ENCODE measurements at places on chromosomes 6 and 20.

- DNase-seq = no peak
These were observed 166.1 kb downstream of the GRM4 start for GRCh38 chr6:33979750-33980149.

DNA sequence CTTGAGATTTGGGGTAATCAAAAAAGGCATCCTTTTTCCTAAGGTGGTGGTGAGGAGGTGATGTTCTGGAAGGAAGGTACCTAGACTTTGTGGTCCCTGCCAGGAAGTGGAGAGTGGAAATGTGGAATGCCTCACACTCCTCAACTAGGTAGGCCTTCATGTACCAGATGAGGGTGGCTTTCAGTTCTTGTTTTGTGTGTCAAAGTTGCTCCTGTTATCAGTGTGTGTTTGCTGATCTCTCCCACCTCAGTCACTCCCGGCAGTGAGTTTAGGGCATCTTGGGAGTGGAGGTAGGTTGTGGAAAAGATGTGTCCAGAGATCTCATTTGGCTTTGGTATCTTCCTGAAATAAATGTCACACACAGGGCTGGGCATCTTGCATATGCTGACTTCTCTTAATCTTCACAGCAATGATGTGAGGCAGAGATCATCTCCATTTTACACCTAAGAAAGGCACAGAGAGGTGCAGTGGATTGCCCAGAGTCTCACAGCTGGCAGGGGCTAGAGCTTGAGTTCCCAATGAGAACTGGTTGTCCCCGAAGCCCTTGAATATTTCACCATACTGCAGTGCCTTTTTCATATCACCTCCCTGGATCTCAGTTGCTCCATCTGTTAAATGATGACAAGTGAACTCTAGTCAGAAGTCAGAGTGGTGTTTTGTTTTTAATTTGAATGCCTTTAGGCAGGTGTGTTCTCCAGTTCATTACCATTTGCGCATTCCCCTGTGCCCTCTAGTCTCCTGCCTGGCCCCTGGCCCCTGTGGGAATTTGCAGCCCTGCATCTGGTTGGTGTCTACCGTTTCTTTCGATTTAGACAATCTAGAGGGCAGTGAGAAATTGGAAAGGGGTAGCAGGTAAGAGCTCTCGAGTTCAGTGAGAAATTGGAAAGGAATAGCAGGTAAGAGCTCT, 2.9 kb downstream of the PKIG start:
- DNase-seq = no peak

- no peak for DNase-seq
These were observed 141.3 kb upstream of the GLP1R start for GRCh38 chr6:38907264-38907663.

DNA sequence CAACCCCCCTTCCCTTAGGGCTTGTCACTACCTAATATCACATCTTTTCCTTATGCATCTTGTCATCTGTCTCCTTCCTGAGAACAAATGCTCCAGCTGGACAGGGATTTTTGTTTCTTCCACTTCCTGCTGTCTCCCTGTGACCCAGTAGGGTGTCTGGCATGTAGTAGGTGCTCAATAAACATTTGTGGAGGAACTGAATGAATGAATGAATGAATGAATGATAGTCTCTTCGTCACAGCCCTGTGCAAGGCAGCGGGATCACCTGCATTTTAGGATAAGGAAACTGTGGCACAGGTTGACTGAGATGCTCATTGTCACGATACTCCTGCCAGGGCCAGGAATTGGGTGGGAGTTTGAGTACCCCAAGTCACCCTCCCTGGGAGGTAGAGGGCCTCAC, 14.2 kb downstream of the LEMD2 start:
- no peak for DNase-seq

DNA sequence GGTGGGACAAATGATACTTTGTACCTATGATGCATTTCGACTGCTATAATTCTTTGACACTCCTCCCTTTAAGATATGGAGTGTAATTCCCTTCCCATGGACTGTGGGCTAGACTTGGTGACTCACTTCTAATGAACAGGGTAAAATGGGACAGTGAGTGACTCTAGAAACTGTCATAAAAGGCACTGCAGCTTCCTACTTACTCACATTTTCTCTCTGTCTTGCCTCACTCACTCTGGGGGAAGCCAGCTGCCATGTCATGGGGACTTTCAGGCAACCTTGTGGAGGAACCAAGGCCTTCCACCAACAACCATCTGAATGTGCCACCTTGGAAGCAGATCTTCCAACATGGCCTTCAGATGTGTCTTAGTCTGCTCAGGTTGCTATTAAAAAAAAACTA, 12.9 kb upstream of the GFOD1 start:
- no peak for DNase-seq

DNA sequence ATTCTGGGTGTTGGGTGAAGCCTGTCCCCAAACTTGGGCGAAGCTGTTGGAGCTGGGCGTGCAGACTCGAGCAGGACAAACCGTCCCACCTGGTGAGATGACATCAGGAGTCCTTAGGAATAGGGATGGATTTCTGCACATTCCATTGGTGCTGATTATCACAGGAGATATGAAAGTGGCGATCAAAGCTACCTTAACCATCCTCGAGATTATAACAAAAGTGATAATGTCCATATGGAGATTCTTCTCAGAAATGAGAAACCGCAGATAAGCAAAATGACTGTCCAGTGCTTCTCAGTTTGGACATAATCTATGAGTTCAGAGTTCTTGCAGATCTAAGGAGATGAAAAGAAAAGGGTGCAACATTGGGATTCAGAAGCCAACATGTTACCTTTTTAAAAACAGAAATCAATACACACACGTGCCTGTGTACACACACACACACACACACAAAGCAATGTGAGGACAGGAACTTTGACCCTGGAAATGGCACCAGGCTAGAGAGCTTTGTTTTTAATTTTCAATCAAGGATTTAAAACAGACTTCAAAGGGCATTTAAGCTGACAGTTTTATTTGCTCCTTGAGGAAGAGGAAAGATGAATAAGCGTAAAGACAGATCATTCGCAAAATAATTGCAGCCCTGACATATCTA, 165.4 kb downstream of the CD83 start:
- DNase-seq = no peak

- DNase-seq = no peak
These were observed 197.4 kb upstream of the KCNG1 start for GRCh38 chr20:51220293-51220706.

DNA sequence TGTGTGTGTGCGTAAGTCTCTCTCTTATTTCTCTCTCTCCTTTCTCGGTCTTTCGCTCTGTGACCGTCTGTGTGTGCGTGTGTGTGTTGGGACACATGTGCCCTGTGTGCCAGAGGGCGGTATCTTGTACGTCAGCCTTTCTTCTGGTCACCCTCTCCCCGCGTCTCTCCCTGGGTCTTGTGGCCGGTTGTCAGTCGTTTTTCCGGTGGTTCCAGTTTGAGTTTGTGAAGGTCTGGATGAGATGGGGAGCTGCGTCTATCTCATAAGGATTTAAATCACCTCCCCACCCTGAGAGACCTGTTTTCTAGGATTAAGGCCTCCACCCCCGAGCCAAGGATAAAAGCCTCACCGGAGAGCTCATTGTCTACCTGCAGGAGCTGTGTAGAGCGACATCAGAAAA, 295.5 kb upstream of the ZNF337 start:
- DNase-seq = no peak

- DNase-seq = no peak
These were observed 559.4 kb upstream of the AGPAT4 start for GRCh38 chr6:161833099-161833860.

DNA sequence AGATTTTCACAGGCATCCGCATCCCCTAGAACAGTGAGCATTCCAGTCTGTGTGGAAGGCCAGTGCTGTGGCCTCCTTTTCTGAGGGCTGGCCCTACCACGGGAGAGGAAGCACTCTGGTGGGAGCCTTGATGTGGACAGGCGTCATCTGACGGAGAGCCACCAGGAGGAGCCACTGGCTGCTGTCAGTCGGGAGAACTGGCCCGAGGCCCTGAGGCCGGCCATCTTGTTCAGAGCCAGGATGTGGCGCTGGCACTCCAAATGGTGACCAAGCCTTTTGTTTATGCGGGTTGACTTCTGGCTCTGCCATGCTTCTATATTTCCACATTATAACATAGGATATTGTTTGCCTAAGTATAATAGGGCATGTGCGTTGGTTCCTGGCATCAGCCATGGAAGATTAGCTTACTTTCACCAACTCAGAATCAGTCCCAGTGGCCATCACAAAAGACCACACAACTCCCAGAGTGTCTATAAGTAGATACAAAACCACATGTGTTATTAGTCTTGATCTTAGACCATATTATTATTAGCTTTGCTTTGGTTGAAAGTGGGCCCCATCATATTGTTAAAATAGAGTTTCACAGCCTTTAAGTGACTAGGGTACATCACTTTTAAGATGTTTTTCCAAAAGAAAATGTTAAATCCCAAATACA, 273.9 kb upstream of the TAB2 start:
- no peak for DNase-seq

DNA sequence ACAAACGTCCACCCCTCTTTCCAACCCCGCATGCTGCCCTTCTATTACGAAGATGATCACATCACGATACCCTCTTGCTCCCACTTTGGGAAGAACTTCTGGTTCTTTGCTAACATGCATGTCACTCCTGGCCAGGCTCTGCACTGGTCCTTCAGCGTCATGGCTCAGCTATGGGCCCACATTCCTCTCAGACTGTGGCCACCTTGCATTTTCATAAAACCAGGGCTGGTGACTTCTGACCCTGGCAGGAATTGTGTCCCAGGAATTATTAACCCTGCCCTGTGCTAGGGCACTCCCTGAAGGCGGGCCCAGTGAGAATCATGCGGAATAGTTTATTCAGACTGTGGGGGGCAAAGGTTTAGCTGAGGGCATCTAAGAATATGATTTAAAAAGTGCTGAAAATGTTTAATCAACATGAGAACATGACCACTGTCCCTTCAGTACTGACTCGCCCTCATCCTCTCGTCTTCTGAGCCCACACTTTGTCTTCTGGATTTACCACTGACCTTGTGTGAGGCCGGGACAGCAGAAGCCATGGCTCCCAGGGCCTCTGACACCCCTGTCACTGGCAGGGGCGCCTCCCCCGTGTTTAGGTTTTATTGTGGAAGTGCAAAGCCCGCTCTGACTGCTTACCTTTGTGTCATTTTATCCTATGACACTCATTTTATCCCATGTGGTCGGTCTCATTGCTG, 38.1 kb upstream of the THBS2 start:
- no peak for DNase-seq

- no peak for DNase-seq
These were observed 265.7 kb downstream of the SOX4 start for GRCh38 chr6:21859193-21859735.

DNA sequence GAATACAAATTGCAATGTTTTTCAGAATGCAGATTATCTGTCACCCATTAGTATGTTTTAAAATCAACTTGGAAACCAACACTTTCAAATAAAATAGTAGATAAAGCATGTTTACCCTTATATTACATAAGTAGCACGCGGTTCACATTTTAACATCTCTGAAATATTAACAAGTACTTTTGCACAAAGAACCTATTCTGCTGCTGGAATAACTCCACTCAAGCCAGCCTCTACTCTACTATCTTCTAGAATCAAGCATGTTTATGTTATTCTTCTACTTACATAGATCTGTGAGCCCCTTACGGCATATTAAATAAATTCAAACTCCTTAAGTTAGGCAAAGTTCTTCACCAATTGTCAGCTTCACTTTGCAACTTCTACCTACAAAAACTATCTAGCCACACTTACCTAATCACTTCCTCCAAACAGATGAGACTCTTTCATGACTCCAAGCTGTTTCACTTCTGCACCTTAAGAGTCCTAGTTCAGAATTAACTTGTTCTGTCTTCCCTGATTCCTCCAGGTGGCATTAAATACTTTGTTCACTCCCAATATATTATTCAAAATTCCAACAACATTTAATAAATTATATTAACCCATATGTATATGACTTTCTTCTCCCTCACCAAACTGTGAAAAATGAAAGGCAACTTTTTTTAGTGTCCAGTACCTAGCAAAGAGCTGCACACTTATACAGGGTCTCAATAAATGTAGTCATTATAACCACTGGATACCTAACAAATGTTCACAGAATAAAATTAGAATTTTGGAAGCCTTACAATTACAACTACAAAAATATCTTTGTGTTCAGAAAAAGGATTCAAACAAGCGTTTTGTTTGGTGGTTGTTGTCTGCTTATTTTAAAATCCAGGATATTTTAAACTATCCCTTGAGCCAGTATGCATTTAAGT, 12.1 kb downstream of the CEP85L start:
- no peak for DNase-seq

DNA sequence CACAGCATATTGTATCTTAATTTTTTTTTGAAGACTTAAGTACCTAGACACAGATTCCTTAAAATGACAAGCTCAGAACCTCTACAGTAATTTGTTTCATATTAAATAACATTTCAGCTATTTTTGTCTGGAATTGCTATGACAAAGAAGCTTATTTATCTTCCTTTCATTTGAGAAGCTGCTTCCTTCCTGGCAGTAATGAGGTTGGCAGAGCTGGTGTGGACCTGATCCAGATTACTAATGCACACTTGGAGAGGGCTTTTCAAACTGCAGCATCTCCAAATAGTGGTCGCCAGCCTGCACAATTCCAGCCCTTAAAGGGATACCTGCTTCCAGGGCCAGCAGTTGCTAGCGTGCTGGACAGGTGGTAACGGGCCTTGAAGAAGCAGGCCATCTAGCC, 12.1 kb downstream of the PTCHD4 start:
- peak; percentile 56 for DNase-seq

GRCh38 chr6:116476002-116476678, 15.0 kb downstream of the CALHM6 start:
- DNase-seq = no peak

All from G401 (cell line).